ENCODE measurements at places on chromosomes 1 and 21. TPM values are rescaled to one million over a fixed set of nuclear protein-coding genes. Genes with fewer than 3 reads are reported as not detected.

Gene CLEC20A
- not detected for total RNA-seq

Gene CRP
- total RNA-seq, result not detected

Gene ZNF593OS
- not detected for total RNA-seq

Gene IGSF9
- under 0.01 TPM for total RNA-seq

Gene CYP4Z1
- total RNA-seq, result not detected

Gene CD5L
- not detected for total RNA-seq

Gene KRTAP21-2
- not detected for total RNA-seq

Gene MAPKAPK2
- total RNA-seq, result 31.3 TPM

Gene LCE2C
- not detected for total RNA-seq

Gene KRTAP13-2
- not detected for total RNA-seq

Gene SPRR4
- not detected for total RNA-seq

Gene GUCA2B
- not detected for total RNA-seq

Gene ATF6
- total RNA-seq, result 25.3 TPM

Gene SLFNL1
- total RNA-seq, result 0.66 TPM

Gene CCNL2
- total RNA-seq, result 102 TPM

Gene CCDC27
- total RNA-seq, result not detected

Gene TMCO2
- total RNA-seq, result not detected

Gene NT5C1A
- not detected for total RNA-seq

Gene TBX19
- 0.26 TPM for total RNA-seq

Gene PRAMEF12
- not detected for total RNA-seq

Gene OR2G6
- total RNA-seq, result not detected

Gene TPR
- total RNA-seq, result 65.1 TPM

Gene OLIG2
- not detected for total RNA-seq

Gene OPRD1
- total RNA-seq, result not detected

Gene DCST1
- total RNA-seq, result not detected

Gene CFHR5
- total RNA-seq, result not detected

Gene HUNK
- total RNA-seq, result under 0.01 TPM

Gene SPRR1A
- total RNA-seq, result not detected

Gene ANKRD45
- 1.7 TPM for total RNA-seq

Gene SYT2
- total RNA-seq, result not detected

Gene FCN3
- total RNA-seq, result not detected

Gene AQP10
- total RNA-seq, result not detected

Gene FOXD2
- 0.83 TPM for total RNA-seq

Gene TP73
- not detected for total RNA-seq

Gene NSL1
- 24.4 TPM for total RNA-seq

Gene CDC42
- 325 TPM for total RNA-seq

Gene TRIM63
- not detected for total RNA-seq

Gene C1orf210
- not detected for total RNA-seq

Gene SWT1
- total RNA-seq, result 8.4 TPM

Gene SHISA4
- 27.1 TPM for total RNA-seq

Gene KCNJ10
- not detected for total RNA-seq

Gene IFT25
- total RNA-seq, result 27.6 TPM

Gene TESK2
- 2.6 TPM for total RNA-seq

Gene SLC35D1
- 20.3 TPM for total RNA-seq

Gene GBP6
- under 0.01 TPM for total RNA-seq

Gene SLC44A3
- total RNA-seq, result 9.7 TPM
